ENCODE measurements at places on chromosomes 4 and X. TPM values are rescaled to one million over a fixed set of nuclear protein-coding genes. Genes with fewer than 3 reads are reported as not detected.

The TMEM47 gene
- 28.3 TPM for total RNA-seq

The TBC1D8B gene
- 10.0 TPM for total RNA-seq

The SSX5 gene
- not detected for total RNA-seq

The TRO gene
- total RNA-seq, result 14.2 TPM

The CLIC2 gene
- total RNA-seq, result 0.88 TPM

The SMIM20 gene
- 46.0 TPM for total RNA-seq

The PGK1 gene
- 442 TPM for total RNA-seq

The CAPN6 gene
- total RNA-seq, result 0.13 TPM

The ANKRD37 gene
- total RNA-seq, result 5.9 TPM

The CSAG2 gene
- not detected for total RNA-seq

The SHROOM4 gene
- total RNA-seq, result 0.72 TPM

The RIPPLY1 gene
- total RNA-seq, result not detected

The PPP1R3F gene
- total RNA-seq, result 2.5 TPM

The MBNL3 gene
- total RNA-seq, result 3.8 TPM

The SAGE1 gene
- not detected for total RNA-seq

The EREG gene
- total RNA-seq, result 126 TPM

The IL1RAPL1 gene
- 0.40 TPM for total RNA-seq

All from epithelial cell of alveolus of lung (primary cell).